ENCODE measurements at places on chromosomes 4 and X.

DNA sequence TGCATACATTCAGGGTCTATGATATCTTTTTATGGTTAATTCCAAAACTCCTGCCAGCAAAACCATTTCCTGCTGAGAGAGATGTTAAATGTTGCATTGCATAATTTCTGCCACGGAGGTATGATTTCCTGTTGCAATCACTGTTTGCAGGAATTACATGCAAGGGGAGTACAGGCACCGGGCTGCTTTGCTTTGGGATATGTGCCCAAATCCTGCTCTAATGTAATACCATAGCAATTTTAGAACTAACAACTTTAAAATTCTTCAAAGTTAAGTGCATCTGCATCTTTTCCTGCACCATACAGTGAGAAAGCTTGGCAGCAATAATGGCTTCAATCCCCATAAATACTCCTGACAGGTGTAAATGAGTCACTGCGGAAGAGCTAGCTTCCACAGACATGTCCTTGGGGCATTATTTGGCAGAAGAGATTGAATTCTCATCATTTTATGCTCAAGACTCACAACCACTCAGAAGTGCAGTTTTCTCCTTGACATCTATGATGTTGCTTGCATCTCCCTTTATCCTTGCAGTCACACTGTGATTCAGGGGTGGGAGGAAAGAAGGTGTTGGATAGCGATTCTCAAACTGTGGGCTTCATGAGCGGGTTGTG, 29.6 kb downstream of the TRIM2 start:
- no peak for DNase-seq

GRCh38 chrX:98409867-98410266, 1526.2 kb downstream of the RPA4 start:
- DNase-seq: no peak

DNA sequence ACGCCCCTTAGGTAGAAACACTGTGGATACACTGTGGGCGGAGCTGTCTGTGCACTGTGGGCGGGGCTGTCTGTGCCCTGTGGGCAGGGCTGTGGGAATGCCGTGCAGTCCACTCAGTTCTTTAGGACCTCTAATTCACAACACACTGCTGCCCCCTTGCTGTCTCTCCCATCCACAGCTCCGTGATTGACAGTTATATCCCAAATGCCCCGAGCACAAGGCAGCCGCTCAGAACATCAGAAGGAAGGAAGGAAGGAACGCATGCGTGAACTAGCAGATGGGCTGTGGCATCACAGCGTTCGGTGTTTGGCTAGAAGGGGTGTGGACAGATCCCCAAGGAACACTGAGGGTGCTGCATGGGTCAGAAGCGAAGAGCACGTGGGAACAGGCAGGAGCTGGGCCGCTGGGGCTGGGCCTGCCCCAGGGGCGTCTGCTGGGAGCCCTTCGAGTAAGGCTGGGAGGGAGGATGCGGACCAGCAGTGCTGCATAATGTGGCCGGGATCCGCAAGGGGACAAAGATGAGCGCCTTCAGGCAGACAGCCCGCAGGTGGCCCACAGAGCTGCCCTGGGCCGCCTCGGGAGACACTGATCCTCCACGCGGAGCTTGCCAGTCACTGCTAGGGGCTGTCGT, 29.8 kb downstream of the ACOX3 start:
- DNase-seq: peak; percentile 83

DNA sequence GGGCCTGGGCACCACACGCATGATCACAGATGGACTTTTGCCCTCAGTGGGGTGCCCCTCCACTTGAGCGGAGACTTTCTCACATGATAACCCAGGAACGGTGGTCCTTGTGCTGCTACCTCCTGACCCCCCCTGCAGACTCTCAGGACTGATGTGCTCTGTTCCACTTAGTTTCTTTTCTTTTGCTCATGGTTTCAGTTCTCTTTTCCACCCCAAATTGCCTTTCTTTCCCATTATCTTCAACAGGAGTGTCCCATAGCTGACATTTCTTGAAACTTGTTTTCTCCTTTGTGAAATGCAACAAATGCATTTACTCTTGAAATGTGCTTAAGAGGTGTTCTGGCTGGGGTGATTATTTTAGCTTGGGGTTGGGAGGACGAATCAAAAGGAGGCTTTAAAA, 9.0 kb downstream of the MPC1L start:
- no peak for DNase-seq

DNA sequence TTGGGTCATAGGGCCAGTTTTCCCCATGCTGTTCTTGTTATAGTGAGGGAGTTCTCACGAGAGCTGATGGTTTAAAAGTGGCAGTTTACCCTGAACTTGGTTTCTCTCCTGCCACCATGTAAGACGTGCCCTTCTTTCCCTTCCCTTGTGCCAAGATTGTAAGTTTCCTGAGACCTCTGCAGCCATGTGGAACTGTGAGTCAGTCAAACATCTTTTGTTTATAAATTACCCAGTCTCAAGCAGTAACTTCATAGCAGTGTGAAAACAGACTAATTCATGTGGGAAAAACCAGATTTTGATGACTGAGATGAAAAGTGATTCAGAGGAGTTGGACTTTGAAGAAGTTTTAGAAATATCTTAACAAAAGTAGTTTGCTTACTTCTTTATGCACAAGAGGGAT, 101.4 kb downstream of the ARHGAP10 start:
- no peak for DNase-seq

- DNase-seq: no peak
Observed at GRCh38 chr4:87116231-87116630, 104.2 kb downstream of the KLHL8 start.

DNA sequence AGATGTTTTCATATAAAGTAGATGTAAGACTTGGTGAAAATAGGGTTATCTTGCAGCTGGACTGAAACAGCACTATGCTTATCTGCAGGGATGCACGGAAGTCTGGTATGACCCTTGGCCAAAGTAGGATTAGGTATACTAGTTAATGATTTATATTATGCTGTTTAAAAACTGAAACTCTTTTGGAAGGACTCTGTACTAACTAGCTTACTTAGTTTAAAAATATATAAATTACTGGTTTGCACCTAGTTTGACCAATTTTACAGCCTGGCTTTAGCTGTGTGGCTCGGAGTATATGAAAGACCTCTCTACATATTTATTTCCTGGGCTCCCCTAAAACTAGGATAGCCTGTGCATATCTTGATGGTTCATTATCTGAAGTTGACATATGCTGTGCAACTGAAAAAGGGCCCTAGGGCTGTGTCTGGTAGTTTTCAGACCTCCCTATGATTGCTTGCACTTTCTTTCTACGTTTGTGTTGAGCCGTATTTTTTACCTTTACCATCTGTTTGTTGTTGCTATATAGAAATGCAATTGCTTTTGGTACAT, 89.2 kb downstream of the TMEM144 start:
- no peak for DNase-seq

- DNase-seq: no peak
Observed at GRCh38 chr4:178136736-178137345, 694.6 kb upstream of the AGA start.

Measured in brain microvascular endothelial cell (primary cell).